ENCODE measurements at places on chromosomes 2 and 18. TPM values are rescaled to one million over a fixed set of nuclear protein-coding genes. Genes with fewer than 3 reads are reported as not detected.

DNA sequence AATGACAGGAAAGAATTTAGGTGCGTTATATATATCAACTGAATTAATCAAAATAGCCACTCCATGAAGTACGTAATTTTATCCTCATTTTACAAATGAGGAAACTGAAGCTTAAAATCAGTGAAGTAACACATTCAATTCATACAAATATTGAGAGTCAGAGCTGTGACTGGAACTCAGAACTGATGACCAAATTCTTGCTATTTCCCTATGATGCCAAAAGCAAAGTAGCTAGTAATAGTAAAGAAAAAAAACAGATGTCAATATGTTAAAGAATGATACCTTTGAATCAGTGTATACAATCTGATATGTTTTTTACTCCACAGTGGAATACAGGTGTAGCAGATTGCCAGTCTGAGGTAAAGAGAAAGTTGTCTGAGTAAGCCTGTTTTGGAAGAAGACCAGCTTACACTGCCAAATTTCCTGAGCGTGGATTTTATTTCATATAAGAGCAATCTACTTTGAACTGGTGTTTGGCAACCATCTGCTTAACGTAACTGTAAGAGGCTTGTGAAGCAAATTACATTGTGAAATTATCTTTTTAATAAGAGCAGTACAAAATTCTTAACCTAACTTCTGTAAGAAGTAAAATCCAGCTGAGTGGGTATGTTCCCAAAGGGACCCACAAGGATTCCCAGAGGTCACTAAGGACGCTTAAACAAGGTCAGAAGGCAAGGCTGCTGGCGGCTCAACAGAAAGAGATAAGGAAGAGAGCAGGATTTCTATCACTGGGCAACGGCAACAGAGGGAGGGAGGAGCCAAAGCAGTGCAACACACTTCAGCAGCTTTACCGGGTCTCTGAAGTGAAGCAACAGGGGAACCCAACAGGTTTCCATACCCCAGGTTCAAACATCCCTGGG, 85.6 kb downstream of the IKZF2 start:
- DNase-seq = peak; percentile 7

GRCh38 chr2:85668009-85668856, at the start of gene SFTPB:
Gene SFTPB (minus strand): TSS chr2:85668199. CDS start chr2:85668183, 16 bp downstream.
- peak; percentile 90 for DNase-seq

DNA sequence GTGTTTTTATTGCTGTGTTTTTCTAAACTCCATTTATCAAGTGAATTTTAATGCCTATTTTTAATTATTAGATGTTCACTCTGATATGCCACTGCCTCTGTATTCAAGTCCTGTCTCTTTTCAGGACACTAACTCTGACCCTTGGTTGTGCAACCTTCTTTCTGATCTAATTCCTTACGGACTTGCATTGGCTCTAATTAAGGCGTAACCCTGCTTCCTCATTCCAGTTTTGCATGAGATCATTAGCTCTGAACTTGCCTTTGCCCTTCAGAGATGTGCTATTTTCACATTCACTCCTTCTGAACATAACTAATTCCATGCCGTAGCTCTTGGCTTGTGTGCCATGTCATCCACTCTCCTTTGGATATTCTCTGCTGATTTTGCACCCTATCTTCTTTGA, 162.5 kb upstream of the TMEFF2 start:
- no peak for DNase-seq

DNA sequence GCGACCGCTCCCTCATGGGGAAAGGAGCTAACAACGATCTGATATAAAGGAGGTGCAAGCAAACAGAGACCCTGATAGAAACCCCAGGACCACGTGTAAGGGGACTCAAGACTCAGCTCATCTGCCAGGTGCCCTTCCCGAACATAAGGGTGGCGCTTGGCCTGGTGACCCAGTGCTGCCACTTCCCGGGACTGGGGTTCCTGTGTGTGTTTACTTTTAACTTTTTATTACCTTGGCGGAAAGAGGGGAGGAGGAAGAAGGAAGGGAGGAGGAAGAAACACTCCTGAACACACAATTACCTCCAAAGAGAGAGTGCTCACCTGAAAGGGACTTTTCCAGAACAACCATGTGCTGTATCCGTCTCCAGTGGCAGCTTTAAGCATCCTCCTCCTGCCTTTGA, 56.5 kb upstream of the EDAR start:
- no peak for DNase-seq

DNA sequence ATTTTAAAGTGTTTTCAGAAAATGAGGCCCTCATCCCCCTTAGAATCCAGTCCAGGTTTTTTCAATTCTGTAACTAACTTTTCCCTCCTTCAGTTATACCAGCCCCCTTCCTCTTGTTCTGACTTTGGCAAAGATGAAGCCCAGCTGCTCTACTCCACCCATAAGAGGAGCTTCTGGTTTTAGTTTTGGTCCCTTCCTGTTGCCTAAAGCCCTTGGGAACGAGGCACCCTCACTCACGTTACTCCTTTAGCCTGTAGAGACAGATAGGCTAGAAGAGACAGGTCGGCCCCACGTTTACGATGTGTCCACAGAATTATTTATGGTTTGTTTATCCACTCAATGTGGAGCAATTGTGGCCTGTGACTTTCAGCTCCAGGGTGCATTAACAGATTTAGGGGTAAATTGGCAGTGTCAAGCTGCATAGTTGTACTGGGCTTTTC, 454.2 kb upstream of the TNP1 start:
- peak; percentile 24 for DNase-seq

HOXD4 gene
- 0.86 TPM for polyA plus RNA-seq

IGFBP5 gene
- 89.4 TPM for polyA plus RNA-seq
